ENCODE measurements at places on chromosomes 7 and 10.

- no peak for DNase-seq
Observed at GRCh38 chr10:624605-625332, 64.7 kb downstream of the DIP2C start.

DNA sequence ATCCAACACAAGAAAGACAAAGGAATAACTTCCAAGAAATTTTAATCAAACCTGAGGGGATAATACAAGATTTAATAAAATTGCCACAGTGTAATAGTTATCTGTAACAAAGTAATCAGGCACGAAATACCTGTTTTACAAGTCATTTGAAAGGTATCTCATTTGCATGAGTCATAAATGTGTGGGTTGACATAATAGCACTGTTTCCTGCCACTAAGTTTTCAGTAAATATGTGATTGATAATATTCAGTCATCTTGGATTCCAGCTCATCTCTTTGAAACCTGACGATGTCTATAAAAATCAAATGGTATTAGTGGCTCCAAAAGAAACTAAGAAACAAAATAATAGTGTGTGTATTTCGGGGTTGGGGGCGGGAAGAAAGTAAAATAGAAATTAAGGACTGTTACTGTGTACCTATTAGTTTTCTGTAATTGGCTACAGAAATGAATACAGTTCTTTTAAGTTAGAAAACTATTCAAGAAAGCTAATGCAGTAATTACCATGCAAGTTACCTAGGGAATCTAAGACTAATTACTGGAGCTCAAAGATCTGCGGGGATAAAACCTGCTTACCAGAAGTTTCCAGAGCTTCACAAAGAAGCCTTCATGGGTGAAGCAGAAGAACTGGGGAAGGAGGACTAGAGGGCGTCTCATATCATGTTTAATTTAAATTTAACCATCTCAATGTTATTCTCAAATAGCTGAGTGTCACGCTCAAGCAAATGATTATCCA, 100.7 kb downstream of the ST8SIA6 start:
- DNase-seq, result no peak

DNA sequence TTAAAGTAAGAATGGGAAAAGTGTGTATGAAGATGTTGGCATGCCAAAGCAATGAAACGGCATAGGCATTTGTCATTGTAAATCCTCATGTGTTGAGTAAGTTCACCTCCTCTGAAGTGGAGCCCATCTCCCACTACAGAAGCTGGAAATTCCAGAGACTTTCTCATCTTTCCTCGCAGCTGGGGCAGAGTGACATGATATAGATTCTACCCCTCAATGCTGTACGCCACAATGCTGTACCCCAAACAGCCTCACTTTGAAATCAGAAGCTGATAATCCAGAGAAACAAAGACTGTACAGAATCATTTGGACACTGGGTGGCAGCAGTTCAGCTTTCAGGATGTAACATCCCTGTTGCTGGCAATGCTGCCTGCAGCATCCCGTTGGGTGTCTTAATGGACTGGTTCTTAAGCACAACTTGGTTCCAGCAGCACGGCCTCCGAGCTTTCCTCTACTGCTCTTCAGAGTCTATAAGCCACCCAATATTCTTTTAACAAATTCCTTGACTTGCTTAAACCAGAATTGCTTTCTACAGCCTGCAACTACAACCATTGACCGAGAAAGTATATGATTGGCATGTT, 18.8 kb downstream of the ZC3HAV1L start:
- peak; percentile 60 for DNase-seq

DNA sequence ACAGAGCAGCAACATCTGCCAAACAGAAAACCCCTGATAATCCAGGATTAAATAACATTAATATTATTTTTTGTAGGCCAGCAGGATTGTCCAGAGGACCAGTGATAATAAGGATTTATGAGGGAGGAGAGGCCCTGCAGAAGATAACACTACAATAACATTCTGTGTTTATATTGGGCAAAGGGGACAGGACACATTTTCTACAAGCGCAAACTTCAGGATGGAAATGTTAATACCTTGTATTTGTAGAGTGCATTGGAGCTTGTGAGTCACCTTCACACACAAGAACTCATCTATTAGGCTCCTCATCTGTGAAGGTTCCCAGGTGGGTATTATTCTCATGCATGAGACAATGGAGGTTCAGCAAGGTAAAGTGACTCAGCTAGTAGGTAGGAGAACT, 51.0 kb downstream of the BAMBI start:
- no peak for DNase-seq

GRCh38 chr10:62231371-62231770, 37.3 kb downstream of the RTKN2 start:
- no peak for DNase-seq

- peak; percentile 62 for DNase-seq
Observed at GRCh38 chr10:118754229-118754555, 578 bp downstream of the CACUL1 start.

DNA sequence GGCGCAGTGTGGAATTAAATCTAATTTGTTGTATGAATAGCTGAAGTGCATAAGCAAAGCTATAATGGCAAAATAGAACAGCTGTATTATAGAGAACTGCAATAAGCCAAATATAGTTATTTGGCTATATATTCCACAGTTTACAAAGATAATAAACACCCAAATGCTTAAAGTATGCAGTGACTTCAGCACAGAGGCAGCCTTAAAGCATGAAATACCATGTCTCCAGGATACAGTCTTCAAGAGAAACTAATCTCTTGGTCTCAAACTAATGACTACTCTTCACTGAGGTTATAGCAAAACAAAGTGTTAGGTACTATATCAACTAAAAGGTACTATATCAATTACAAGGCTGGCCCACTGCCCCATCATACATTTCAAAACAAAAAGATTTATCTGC, 48.0 kb downstream of the NT5C2 start:
- DNase-seq, result no peak

DNA sequence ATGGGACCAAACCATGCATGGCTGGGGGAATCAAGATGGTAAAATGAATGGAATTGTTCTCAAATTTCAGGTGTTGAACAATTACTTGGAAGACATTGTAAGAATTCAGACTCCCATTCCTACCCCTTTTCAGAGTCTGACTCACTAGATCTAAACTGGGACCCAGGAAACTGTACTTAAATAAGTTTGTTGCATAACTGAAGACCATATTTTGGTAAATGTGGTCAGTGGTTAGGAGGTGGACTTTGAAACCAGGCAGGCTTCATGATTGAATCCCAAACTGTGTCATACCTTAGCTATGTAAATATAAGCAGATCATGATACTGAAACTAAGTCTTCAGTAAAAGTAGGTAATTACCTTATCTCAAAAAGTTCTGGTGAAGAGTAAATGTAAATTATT, 41.7 kb downstream of the ZWINT start:
- no peak for DNase-seq

- DNase-seq, result no peak
Observed at GRCh38 chr7:24718431-24718831, 38.8 kb downstream of the GSDME start.

DNA sequence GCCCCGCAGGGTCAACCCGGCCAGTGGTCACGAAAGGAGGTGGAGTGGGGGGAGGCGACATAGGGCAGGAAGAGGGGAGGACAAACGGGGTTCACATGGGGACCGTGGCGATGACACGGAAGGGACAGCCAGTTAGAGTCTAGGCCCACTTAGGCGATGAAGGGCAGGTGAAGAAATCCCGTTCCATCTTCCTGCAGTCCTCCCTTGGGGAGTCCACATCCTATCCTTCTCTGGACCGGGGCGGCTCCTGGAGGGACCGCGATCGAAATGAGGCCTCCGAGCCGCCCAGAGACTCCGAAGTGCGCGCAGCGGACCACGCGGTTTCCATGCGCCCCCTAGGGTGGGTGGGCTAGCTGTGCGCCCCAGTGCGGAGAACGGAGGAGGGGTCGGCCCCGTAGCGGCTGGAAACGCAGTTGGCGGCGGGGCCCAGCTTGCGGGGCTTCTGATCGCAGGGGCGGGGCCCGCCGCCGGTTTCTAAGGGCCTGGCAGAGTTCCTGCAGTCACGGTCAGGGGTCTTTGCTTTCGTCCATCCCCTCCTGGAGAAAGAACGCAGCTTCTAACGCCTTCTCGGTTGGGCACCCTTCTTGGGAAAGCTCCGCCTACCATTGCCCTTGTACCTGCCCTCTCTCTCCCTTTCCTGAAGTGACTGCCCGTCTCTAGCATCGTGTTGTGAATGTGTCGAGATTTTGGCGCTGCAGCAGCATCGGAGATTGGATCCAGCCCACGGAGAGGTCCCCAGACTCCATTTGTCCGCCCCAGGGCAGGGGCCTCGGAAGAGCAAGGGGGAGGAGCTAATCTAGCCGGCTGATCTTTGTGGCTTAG, 17.9 kb upstream of the TMEM225B start:
- no peak for DNase-seq

GRCh38 chr10:32210306-32211045, 136.5 kb downstream of the EPC1 start:
- no peak for DNase-seq

DNA sequence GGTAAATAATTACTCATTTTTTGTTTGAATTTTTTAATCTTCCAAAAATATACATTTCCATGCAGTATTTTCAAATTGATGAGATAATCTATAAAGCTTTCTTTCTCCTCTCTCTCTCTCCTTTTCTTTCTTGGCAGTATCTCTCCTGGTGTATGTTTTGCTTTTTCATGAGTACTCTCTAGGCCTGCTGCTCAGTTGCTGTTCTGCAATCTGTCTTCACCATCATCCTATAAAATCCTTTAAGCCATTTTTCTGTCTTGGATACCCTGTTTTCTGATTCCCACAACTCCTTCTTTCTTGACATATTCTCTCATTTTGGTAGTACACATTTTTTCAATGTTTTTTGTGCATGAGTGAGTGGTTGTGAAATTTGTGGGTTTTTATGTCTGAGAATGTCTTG, 1558.1 kb upstream of the LRRTM3 start:
- no peak for DNase-seq

- no peak for DNase-seq
Observed at GRCh38 chr10:13904064-13904463, 317.3 kb downstream of the PRPF18 start.

- no peak for DNase-seq
Observed at GRCh38 chr7:116162254-116162653, 48.1 kb upstream of the TES start.

DNA sequence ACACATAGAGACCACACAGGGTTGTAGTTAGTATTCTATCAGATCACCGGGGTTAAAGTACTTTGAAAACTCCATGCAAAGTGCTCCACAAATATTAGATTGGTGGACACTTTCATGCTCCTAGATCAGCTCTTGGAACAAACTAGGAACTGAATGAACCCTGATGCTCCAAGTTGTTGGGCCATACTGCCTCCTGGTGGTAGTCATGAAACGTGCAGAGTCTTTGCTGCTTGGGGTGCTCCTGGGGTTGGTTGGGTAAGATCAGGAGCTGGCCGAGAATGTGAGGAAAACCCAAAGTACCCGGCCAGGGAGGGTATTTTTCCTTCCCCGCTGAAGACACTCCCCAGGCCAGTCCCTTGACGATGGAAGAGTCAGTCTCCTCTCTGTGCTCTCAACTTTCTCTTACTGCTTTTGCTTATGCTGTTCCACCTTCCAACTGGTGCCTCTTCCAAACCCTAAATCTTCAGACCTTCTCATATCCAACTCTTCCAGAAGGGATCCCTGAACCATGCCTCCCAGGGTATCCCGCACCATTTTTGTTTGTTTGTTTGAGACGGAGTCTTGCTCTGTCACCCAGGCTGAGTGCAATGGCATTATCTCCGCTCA, 918 bp upstream of the RPEL1 start:
- DNase-seq, result no peak

DNA sequence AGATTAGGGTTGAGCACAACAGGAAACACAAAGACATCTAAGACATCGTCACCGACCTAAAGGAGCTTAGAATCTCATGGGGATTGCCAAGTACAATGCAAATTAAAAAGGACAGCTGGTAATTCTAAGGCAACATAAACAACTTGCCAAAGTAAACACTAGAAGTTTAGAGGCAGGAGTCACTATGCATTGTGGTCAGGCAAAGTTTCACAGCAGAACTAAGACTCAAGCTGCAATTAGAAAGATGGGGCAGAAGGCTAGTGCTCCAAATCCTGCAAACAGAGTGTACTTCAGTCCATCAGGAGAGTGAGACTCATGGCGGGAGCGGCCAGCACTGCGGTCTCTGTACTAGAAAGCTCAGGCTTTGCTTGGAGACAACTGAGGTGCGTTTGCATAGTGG, 52.7 kb downstream of the HIPK2 start:
- DNase-seq, result no peak

DNA sequence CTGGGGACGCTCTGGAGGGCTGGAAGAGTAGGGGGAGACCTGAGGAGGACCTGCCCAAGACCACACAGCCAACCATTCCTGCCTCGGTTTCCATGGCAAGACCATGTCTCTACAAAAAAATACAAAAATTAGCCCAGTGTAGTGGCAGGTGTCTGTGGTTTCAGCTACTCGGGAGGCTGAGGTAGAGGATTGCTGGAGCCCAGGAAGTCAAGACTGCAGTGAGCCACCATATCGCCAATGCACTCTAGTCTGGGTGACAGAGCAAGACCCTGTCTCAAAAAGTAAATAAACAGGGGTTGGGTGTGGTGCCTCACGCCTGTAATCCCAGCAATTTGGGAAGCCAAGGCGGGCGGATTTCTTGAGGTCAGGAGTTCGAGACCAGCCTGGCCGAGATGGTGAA, 48.7 kb downstream of the CLIP2 start:
- DNase-seq, result no peak

GRCh38 chr10:125707541-125708468, 11.7 kb upstream of the EDRF1 start:
- no peak for DNase-seq

GRCh38 chr7:47505312-47506007, 76.5 kb downstream of the TNS3 start:
- DNase-seq, result no peak

DNA sequence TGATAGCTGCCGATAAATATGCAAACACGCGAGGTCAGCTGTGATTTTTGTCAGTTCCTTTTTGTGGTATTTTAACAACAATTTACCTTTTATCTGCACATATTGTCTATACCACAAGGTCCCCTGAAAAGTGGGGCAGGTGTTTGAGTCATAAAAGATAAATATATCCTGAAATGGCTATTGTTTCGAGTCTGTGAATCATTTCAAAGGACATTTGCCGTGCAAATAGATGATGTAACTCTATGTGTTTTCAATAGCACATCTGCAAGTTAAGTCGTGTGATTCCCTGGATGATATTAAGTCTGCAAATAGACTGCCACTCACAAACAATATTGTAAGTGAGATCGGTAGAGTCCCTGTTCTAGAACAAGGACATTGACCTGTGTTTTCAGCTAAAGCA, 193.0 kb upstream of the PITRM1 start:
- no peak for DNase-seq

GRCh38 chr10:77862595-77862994, 64.0 kb downstream of the DLG5 start:
- no peak for DNase-seq

Measured in substantia nigra (tissue), 51 donors.